Fibroblast of the aortic adventitia (primary cell): ENCODE measurements at places on chromosomes 1 and 21.

DNA sequence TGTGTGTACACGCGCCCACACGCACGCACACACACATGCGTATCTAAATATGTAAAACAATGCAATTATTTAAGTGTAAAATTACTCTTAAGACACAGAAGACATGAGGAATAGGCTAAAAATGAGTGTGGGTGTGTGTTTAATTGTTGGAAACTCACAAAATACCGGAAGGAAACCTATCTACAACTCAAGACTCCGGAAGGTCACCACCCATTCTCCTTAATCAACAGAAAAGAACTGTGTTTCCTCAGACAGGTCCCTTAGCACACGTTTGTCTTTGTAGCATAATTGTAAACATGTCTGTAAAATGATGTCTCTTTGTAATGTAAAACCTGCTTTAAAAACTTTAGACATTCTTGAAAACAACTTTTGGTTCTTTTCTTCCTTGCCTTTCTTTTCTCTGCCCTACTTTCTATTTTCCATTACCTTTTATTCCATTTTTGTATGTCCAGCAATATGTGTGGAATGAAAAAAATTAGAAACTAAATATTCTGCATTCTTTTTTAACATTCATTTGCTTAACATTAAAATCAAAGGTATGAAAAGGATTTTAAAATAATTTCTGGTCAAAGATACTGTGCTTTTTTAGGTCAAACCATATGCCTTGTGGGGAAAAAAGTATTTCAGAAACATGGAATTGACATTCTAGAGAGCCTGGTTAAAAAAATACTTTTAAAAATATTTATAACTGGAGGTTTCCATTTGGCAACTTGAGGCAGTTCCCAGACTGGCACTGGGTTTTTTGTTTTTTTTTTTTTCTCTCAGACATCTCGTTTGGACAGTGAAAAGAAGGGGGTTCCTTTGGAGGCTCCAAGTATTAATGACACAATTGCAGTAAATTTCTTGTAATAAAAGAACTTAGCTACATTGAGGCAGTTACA lies 46.2 kb downstream of the ATP5PF start:
- no peak for DNase-seq

DNA sequence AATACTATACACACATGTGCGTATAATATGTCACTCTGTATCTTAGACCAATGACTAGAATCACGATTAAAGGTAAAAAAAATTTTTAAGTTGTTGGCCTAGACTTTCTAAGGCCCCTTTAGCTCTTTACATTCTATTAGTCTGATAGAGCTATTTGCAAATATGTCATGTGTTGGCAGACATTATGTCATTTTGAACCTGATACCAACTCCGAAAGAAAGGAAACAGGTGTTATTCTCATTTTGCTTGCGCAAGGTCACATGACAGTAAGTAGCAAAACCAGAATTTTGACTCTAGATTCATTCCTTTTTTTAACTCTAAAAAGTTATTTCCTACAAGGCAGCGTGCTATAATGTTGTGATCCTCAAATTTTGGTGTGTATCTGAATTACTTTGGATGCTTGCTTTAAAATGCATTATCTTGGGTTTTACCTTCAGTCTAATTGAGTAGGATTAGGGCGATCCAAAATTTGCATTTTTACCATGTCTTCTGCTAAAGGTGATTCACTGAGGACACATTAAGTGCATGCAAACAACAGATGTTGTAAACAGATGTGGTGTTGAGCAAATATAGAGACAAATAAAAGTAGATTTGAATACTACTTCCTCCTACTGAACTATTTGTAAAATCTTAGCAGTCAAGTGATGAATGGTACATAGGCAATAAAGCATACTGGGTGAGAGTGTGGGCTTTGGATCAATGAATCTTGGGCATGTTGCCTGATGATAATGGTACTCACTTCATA lies 63.5 kb upstream of the KIAA1614 start:
- DNase-seq = no peak

DNA sequence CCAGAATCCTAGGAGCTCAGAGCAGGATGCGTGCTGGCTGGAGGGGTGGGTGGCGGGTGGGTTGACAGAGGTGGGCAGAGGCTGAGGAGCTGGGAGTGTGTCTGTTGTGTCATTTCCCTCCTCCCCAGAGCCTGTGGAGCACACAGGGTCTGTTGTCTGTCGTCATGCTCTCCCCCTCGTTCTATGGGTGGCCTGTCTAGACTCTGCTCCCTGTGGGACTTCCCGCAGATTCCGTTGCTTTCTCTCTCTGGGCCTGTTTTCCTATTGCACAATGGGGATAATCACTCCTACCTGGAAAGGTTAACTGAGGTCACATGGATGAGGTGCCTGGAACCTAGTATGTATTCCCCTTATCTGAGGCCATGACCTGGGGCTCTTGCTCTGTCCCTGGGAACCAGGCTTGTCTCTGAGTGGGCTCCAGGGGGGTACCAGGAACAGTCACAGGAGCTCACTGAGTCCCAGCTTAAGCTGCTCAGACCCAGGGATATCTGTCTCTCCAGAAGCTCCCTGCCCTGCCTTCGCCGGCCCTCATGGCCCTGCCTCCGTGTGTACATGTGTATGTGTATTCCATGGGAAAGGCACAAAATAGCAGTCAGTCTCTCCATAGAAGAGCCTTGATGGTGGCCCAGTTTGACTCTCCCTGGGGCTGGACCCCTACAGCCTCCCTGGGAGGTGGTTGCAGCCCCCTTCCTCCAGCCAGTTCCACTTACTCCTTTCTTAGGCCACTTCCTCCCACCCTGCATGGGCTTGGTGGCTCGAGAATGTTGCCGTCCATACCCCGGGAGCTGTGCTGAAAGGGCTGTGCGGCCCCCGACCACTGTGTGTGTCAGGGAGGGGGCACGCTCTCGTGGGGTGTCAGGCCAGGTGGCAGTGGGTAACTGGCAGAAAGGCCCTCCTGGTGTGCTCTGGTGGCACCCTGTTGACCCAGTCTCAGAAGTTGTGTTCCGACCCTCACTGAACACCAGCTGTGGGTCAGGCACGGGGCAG lies 17.9 kb downstream of the PTPRF start:
- no peak for DNase-seq

- DNase-seq = no peak
Measured at GRCh38 chr1:108114033-108114599, 86.0 kb downstream of the SLC25A24 start.

DNA sequence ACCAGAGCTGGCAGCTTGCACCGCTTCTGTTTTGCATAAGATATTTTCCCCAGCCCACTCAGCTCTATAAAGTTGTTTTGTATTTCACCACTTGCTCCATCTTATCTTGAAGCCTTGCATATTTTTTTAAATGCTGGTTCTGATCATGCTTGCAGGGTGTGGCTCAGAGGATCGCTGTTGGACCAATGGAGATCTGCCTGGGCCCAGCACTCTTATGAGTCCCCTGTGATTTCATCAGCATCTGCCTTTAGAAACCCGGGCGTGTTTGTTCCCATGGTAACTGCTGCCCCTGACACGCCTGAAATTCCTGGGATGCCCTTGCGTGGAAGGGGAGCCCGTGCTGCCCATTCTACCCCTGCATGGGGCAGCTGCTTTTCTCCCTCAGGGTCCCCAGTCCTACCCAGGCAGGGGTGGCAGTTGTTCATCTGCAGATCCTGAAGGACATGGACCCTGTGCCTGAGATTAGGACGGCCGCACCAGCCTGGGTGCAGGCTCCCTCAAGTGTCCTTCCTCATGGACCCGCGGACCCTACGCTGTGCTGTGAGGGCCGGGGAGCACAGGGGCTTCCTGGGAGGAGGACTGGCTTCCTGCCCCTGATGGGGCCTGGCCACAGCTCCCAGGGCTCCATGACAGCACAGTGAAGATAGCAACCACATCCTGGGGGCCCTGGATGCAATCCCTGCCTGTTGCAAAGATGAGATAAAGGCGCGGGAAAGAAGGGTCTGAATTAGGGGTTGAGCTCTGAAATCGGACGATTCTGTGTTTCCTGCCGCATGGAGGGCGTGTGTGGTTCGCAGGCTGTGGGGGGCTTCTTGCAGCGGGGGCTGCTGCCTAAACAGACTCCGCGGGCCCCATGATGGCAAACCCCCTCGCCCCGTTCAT lies 226.5 kb downstream of the SDCCAG8 start:
- peak; percentile 91 for DNase-seq
